ENCODE measurements at places on chromosomes 3 and 15.

GRCh38 chr3:53196575-53197407 lies 35.8 kb downstream of the PRKCD start:
- DNase-seq: peak; percentile 63

- no peak for DNase-seq
Measured at GRCh38 chr3:27307566-27307965, 61.6 kb downstream of the NEK10 start.

DNA sequence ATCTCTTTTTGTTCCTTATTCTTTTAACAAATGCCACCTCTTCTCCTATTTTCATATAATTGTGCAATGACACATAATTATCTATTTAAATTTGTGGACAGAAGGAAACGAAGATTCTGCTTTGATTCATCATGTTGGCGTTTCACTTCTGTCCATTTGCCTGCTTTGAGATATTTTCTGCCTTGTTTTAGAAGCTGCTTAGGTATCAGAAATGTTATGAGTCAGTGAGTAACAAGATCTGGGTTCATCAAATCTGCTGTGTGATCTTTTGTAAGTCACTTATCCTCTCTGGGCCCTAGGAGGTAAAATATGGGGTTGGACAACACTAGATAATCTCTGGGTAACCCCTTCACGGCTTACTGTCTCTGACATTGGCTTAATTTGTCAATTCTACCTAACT lies 7.3 kb upstream of the MINDY4B start:
- DNase-seq: peak; percentile 35

DNA sequence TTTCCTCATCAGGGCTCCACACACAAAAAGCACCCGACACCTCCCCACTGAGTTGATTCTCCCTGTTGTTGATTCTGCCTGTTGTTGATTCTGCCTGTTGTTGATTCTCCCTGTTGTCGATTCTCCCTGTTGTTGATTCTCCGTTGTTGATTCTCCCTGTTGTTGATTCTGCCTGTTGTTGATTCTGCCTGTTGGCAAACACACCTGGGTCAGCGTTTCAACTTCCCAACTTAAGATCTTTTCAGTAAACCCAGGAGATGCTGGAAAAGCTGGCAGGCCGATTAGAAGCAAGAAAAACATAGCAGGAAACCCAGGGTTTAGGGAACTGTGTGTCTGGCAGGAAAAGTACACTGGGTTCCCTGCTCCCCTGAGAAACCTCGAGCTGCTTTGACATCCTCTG lies 47.9 kb downstream of the TNK2 start:
- DNase-seq: no peak

- DNase-seq: peak; percentile 61
Measured at GRCh38 chr3:56677286-56677685, 5.8 kb downstream of the TASOR start.

- no peak for DNase-seq
Measured at GRCh38 chr3:119235151-119235550, 5.5 kb downstream of the B4GALT4 start.

- no peak for DNase-seq
Measured at GRCh38 chr15:95937128-95937528, 393.4 kb upstream of the NR2F2 start.

GRCh38 chr3:196227121-196227561 lies 10.8 kb downstream of the SLC51A start:
- DNase-seq: no peak

DNA sequence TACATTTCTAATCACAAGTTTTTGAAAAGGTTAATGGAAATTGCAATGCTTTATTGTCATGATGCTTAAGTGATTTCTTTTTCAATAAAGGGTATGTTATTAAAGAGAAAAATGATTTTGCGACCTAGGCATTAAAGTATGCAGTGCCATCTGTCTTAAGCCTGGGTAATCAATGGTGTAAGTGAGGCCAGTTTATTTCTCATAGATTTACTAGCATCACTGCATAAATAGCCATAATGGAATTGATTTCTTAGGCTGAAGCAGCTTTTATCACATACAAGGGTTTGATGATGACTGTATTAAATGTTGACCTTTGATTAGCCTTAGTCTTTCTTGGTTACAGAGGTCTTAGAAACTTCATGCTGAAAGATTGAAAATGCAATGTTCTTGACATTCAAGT lies 347.4 kb downstream of the FEZF2 start:
- DNase-seq: no peak

GRCh38 chr15:89514596-89515406 lies 18.4 kb upstream of the RHCG start:
- no peak for DNase-seq

GRCh38 chr15:79609506-79609905 lies 177.4 kb downstream of the MINAR1 start:
- DNase-seq: no peak

DNA sequence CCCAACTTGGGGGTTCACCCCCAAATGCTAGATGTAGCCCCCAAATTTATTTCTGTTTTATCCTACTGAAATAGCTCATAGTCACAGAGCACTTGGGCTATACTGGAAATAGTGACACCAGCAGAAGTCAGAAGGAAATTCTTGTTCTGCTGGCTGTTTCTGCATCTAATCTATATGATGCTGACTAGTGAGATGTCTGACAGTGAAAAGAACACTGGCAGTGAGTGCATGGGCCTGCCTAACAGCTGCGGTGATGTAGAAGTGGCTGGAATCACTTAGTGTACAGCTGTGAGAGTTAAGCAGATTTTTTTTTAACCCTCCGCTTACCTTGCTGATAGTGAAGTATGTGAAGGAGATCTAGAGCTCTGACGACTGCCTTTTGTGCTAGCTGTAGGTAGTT lies 14.0 kb downstream of the TTC14 start:
- DNase-seq: no peak

DNA sequence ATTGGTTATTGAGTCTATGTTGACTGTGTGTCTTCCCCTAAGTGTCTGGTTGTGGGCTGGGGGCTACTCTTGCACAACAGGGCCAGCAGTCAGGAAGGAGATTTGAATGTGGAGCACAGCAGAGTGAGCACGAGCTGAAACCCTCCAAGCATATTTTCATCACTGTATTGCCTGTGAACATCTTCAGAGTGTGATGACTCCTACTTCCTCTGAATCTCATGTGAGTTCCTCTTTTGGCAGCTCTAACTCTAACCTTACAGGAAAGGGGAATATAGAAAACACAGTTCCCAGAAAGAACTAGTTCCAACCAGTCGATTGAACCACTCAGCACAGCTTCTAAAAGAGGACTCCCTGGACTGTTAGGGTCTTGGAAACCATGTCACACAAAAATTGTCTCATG lies 211.6 kb downstream of the RAP2B start:
- no peak for DNase-seq

GRCh38 chr15:90037961-90038631 lies 37.0 kb downstream of the ZNF710 start:
- peak; percentile 90 for DNase-seq

DNA sequence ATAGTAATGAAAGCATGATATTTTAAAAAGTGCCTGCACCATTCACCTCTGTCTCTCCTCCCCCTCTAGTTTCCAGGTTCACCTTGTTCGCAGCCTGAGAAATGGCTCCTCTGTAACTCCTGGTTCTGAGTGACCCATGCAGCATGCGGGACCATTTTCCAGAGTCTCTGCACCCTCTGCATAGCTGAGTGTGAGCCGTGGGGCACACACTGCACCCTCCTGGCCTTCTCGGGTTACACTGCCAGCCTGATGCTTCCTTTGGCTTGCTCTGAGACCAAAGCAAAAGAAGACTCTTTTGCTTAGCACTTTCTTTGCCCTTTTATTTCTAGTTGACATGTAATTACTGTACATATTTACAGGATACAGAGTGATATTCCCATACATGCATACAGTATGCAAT lies 287.3 kb downstream of the GABRG3 start:
- DNase-seq: no peak

GRCh38 chr3:183895296-183895695 lies 10.6 kb upstream of the PARL start:
- peak; percentile 66 for DNase-seq

- peak; percentile 48 for DNase-seq
Measured at GRCh38 chr3:43290956-43291355, 4.6 kb downstream of the SNRK start.

- DNase-seq: peak; percentile 31
Measured at GRCh38 chr15:67820992-67821783, 4.1 kb upstream of the SKOR1 start.

- DNase-seq: no peak
Measured at GRCh38 chr15:71677766-71678165, 132.6 kb upstream of the NR2E3 start.

DNA sequence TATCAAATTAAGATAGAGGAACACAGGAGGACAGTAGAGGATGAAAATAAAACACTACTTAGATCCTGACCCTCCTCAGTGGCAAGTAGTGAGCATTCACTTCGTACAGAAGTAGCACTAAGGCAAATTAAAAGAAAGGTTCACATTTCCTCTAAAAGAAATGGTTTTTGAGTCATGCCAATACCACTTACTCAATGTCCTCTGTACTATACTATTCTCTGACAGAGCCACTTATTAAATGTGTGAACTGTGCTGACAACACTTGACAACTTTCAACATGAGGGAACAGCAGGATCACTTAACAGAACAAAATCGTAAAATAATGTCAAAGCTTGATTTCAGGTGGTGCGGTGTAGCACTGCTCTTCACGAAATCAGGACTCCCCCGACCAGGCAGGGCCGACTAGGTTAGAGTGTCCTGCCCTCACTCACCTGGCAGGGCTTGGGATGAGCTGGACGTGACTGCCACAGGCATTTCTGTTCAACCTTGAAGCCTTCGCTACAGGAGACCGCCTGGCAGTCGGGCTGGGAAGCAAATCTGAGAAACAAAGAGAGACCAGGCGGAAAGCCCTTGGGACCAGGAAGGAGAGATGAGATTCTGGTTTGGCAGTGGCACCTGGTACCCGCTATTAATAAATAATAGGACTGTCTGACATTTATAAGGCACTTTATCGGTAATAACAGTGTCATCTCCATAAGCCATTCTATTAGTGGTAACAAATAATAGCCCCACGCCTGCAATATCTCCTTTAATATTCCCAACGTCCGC lies 611 bp upstream of the SLC27A2 start:
- peak; percentile 52 for DNase-seq

GRCh38 chr15:58475573-58476524 lies 44.1 kb downstream of the LIPC start:
- no peak for DNase-seq

DNA sequence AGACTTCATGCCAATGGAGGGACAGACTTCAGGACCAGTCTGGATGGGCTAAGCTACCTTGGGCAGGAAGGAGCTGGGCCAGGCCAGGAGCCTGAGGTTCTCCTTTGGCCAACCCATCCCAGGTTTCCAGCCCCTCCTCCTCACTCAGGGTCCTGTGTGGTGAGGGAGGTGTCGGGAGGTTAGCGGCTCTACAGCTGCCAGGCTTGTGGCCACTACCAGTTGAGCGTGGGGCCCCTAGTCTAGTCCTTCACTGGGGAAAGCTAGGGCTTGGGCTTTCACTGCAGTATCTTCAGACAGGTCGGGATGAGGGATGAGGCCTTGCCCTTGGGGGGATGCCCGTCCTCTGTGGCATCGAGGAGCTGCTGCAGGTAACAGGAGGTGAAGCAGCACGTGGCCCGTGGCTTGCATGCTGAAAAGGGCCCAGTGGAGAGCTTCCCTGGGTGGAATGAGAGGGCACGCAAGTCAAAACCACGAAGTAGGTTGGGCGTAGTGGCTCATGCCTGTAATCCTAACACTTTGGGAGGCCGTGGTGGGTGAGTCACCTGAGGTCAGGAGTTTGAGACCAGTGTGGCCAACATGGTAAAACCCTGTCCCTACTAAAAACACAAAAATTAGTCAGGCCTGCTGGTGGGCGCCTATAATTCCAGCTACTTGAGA lies 8.5 kb upstream of the FANCD2 start:
- DNase-seq: peak; percentile 82

- no peak for DNase-seq
Measured at GRCh38 chr3:23254835-23255234, 51.7 kb downstream of the UBE2E2 start.

DNA sequence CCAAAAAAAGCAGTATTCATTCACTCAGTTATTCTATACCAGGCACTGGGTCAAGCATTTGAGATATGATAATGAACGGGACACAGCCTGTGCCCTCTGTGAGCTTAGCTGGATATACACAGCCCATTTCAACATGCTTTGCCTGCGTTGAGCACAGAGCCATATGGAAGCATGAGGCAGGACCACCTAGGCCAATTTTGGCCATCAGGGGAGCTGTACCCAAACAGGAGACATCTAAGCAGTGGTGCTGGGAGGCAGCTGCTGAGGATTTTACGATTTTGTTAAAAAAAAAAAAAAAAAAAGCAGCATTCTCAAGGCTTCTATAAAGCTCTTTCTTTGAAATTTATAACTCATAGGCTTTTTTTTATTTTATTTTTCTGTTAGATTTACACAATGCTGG lies 87.2 kb upstream of the SLC2A2 start:
- no peak for DNase-seq

DNA sequence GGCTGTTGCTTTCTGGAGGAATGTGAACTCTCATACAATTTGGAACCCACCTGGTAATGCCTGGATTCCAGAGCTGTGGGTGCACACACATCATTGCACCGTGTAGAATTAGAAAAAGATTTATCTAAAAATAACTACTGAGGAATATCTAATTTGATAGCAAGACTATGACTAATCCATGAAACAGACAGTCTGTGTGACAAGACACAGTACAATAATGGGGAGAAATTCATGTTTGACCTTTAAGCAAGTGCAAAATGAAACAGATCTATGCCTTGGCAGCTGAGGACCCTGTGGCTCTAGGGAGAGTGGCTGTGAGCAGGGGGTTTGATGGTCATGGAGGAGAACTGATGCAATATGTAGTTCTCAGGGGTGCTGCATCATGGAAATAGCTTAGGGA lies 7.9 kb upstream of the DOCK3 start:
- no peak for DNase-seq

DNA sequence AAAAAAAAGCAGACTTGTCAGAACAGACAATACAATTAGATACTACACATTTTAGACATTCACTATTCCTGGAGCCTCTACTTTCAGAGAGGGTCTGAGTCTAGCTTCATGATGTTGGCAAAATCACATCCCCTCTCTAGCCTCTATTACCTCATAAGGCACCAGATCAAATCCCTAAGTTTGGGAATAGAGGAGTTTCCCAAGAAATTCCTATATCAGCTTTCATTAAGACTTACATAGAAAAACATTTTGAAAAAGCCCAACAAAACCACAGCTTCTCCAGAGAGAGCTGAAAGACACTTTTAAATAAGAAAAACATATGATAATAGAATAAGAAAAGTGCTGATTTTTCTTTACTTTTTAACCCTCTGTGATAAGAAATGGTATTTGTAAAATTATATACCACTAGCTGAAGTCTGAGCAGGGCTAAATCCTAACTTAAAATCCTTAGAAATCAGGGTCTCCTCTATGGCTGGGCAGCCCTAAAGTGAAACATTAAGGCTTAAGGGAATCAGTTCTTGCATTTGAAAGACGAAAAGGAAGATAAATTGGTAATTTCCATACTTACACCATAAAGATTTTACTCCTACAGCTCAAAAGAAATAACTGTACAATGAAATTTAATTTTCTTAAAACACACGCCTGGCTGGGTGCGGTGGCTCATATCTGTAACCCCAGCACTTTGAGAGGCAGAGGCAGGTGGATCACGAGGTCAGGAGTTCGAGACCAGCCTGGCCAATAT lies 4.3 kb downstream of the TBC1D2B start:
- DNase-seq: no peak

- no peak for DNase-seq
Measured at GRCh38 chr3:186216900-186217819, 108.3 kb upstream of the ETV5 start.

- DNase-seq: no peak
Measured at GRCh38 chr15:64856429-64857145, 14.9 kb downstream of the PLEKHO2 start.

- no peak for DNase-seq
Measured at GRCh38 chr3:131907796-131908195, 127.0 kb downstream of the CPNE4 start.
